CD4-positive, alpha-beta T cell treated with Interleukin-6 for 4 hours (primary cell): ENCODE measurements at places on chromosomes 12 and 14.
A peak's percentile ranks its signal among the peaks of the same experiment; 100 is the strongest.

GRCh38 chr12:119546340-119546739 is 47.2 kb upstream of the TMEM233 start:
- DNase-seq = no peak

DNA sequence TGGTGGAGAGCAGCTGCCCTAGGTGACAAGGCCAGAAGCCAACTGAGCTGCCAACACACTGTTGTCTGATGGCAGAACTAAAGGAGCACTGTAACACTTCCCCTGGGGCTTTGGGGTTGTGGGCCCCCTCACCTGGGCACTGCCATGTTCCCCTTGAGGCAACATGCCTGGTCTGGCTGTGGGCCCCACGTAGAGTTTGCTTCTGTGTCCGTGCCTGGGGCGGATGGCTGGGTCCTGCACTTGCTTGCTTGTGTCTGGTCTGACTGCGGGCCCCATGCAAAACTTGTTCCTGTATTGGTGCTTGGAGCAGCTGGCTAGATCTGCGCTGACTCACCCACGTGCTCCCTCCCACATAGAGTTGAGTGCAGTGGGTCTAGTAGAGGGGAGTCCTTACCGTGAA is 78.4 kb downstream of the MNAT1 start:
- no peak for DNase-seq

- no peak for DNase-seq
Observed at GRCh38 chr14:33510991-33511390, 439.9 kb downstream of the EGLN3 start.

DNA sequence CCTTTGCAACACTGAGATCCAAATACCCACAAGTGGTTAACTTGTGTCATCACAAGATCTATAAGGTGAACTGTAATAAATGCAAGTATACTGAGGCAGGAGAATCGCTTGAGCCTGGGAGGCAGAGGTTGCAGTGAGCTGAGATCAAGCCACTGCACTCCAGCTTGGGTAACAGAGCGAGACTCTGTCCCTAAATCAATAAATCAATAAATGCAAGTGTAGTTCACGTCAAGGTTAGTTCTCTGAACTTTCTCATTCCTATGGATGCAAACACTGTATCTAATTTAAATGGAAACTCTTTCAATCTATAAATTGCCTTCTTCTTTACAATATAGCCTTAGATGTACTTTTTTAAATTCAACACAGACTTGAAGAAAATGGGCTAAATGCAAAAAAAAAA is 3.2 kb downstream of the MAGOHB start:
- no peak for DNase-seq

- DNase-seq = no peak
Observed at GRCh38 chr12:113245695-113246477, 24.6 kb downstream of the TPCN1 start.

- DNase-seq = no peak
Observed at GRCh38 chr12:52925717-52926595, 21.1 kb upstream of the KRT8 start.

GRCh38 chr14:72528059-72528862 is 365.6 kb downstream of the DPF3 start:
- DNase-seq = no peak

GRCh38 chr14:72741826-72742117 is 152.1 kb downstream of the DPF3 start:
- DNase-seq = no peak

- DNase-seq = peak; percentile 54
Observed at GRCh38 chr14:24436355-24437019, 6.1 kb downstream of the SDR39U1 start.

DNA sequence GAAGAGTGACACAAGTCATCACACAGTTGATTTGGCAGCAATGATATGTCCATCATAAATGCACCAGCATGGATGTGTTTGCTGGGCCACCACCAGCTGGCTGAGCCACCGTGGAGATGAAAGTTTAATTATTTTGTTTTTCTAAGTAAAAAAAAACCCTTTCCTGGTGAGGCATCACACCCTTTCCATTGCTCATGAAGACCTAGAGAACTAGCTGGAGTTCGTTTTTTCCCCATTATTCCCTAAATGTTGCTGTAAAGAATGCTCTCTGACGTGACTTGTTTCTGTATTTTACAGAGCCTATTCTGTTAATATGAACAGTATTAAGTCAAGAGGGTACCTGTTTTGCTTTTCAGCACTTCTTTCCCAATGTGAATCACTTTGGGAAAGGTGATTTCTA is 257.9 kb downstream of the MSRB3 start:
- DNase-seq = no peak

GRCh38 chr14:91897106-91897701 is 29.9 kb upstream of the TC2N start:
- DNase-seq = no peak

- peak; percentile 46 for DNase-seq
Observed at GRCh38 chr12:45518291-45519235, 210.9 kb upstream of the ARID2 start.

DNA sequence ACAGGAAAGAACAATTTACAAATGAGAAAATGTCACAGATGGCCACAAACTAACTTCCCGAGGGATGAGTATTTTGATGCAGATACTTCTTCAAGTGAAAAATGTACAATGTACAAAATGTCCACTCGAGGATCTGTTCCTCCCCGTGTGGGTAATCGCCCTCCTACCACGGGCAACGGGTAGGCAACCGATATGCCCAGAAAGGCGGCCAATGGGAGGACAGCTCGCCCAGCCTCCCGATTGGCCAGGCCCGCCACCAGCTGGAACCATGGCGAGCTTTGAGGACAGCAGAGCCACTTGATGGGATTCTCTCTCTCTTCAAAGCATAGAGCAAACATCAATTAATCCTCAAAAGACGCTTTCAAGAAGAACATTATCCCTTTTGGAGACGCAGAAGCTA is 42.3 kb downstream of the DPF3 start:
- no peak for DNase-seq

DNA sequence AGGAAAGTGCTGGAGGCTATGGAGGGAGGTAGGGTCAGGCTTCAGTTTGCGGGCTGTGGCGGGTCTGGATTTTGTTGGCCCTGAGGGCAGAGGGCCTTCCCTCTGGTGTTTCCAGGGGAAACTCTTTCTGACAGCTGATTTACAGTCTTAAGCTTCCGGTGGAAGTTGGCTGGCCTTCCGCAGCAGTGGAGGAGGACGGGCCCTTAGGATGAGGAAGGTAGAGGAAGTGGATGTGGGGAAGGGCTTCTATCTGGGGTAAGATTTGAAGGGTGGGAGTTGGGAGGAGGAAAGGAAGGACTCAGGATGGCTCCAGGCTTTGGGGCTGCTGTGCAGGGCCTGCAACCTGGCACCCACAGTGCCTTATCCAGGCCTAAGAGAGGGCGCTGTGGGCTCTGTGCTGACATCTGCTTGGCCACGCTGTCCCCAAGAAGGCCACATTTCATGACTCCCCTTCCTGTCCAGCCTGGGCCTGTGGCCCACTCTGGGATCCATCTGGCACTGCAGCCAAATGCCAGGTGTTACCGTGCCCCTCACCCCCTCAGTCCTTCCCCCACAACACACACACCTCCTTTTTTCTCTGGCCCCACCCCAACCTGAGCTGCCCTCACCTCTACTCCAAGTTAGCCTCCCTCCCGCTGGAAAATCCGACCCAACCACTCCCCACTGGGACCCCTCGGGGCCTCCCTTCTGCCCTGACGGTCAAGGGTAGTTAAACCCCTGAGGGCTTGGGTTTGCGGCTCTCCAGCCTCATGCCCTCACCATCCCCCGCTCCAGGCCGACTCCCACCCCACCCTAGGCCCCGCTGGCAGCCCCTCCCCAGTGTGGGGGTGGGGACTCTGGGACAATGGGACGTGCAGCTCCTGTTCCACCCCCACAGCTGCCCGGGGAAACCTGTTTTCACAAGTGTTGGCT is 7.7 kb upstream of the PPP1R13B start:
- DNase-seq = no peak

DNA sequence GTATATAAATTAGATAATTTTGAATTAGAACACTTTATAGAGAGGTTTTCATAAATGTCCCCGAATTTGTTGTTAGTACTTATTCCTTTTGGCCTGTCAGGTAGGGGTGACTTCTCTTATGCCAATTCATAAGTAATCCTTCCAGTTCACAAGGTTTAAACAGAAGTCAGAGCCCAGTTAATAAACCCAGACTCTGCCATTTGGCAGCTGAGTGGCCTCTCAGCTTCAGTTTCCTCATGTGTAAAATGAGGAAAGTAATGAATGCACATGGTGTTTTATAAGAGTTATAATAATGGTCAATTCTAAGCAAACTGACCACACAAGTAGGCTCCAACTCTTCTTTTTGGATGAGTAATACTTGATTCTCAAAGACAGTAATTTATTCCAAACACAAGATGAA is 10.3 kb downstream of the MTERF2 start:
- no peak for DNase-seq

GRCh38 chr14:93220509-93220908 is 13.5 kb downstream of the UBR7 start:
- no peak for DNase-seq

GRCh38 chr14:92677087-92677668 is 71.2 kb downstream of the LGMN start:
- no peak for DNase-seq

DNA sequence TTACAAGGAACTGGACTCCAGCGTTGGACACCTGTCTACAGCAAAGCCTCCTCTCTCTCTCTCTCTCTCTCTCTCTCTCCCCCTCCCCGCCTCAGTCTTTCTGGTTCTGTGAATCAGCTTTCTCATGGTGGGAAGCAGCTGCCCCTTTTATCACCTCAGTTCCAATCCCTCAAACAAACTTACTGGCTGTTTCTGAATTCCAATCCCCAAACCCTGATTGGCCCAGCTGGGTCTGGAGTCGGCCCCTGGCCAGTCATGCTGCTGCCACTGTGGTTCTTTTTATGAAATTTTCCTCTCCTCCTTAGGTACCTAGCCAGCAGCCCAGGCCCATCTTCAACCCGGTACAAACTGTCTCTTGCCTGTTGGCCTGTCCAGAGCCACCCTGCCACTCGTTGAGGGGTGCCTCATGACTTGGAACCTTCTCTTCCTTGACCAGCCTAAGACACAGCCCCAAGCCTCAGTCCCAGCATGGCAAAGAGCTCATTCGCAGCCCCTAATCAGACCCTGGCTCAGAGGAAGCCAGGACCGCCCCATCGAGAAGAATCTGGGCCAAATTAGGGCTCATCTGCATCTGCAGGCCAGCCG is 9.4 kb upstream of the MORN3 start:
- no peak for DNase-seq

GRCh38 chr14:79375356-79375755 is 835.9 kb downstream of the DIO2 start:
- DNase-seq = no peak

GRCh38 chr12:83143950-83144349 is 457.2 kb downstream of the TMTC2 start:
- no peak for DNase-seq

- no peak for DNase-seq
Observed at GRCh38 chr12:131787143-131787660, 41.0 kb upstream of the MMP17 start.

DNA sequence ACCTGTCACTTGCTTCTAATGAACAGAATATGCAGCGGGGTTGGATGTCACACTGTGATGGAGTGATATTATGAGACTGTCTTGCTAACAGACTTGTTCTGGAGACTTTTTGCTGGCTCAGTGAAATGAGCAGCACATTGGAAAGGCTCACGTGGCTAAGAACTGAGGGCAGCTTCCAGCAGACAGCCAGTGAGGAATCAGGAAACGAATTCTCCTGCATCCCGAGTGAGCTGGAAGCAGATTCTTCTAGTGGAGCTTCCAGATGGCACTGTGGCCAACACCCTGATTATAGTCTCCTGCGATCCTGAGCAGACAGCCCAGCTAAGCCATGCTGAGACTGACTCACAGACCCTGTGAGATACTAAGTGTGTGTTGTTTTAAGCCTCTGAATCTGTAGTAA is 16.1 kb upstream of the TSPAN9 start:
- no peak for DNase-seq

GRCh38 chr14:69342928-69343525 is 55.1 kb downstream of the ERH start:
- DNase-seq = no peak

- peak; percentile 60 for DNase-seq
Observed at GRCh38 chr14:102088012-102088792, 1.4 kb upstream of the HSP90AA1 start.

DNA sequence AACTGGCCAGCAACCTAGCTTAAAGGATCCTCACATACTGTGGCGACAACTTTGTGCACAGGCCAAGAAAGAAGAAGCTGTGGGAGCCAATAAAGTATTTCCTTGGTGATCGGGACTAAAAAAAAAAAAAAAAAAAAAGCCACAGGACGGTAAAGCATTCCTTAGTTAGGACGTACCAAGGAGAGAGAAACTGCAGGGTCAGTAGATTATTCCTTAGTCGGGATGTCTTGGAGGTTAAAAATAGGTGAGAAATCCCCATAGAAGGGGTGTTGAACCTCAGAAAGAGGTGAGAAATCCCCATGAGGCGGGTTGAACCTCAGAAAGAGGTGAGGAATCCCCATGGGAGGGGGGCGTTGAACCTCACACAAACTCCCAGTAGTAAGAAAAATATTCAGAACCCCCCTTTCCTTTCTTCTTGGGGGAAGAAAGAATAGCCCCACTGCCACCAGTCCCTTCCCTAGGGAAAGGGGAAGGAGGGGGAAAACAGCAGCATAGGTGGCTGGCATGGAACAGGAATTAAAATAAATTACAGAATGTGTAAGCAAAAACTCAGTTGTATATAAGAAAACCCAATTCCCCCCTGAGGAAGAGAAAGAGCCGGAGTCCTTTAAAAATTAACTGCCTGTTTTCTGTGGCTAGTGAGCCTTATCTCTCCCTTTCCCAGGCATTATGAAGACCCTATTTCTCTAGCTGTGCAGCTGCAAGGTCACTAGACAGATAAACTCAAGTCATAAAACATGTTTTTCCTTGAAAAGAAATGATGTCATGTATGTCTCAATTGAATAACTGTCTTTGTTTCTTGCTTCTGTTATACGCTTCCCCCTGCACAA is 26.8 kb downstream of the KLRK1 start:
- no peak for DNase-seq

GRCh38 chr12:116628989-116629388 is 69.8 kb downstream of the MAP1LC3B2 start:
- DNase-seq = no peak

- no peak for DNase-seq
Observed at GRCh38 chr12:85280984-85281630, 1.1 kb downstream of the ALX1 start.

DNA sequence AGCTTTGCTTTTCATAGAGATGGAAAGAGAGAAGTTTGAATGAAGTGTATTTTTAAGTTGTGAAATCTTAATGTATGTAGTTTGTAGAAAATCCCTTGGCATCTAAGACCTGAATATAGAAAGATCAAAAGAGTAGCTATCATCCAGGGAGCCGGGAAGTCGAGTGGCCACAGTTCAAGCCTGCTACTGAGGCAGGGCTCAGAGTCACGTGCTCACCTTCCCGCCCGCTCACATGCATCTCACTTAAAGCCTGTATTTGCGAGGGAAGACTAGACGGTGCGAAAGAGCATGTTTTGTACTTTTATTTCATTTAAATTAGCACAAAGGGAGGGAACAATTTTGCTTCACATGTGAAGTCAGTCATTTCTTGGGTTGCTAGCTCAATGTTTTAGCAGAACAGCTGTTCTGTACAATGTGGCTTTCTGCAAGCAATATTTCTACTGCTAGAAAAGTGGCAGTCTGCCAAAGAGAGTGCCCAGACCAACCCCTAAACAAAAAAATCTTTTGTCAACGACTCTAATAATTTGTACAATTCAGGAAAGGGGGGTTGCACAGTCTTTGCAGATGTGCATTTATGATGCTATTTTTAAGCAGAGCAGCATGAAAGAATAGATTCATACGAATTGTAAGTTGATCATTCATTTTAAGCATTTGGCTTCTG is 290.7 kb downstream of the NPAS3 start:
- DNase-seq = no peak
